RKO (cell line): ENCODE measurements at places on chromosomes 11 and 22.

GRCh38 chr22:23278883-23279675 is 98.8 kb downstream of the BCR start:
- no peak for DNase-seq

GRCh38 chr11:134349802-134350355 is 18.1 kb downstream of the GLB1L2 start:
- no peak for DNase-seq

GRCh38 chr11:103051151-103051801 is 40.7 kb downstream of the DCUN1D5 start:
- DNase-seq, result peak; percentile 28

- peak; percentile 70 for DNase-seq
Observed at GRCh38 chr22:24952837-24953383, 394 bp downstream of the KIAA1671 start.

- no peak for DNase-seq
Observed at GRCh38 chr11:70761094-70761907, 363.0 kb downstream of the CTTN start.
